ENCODE measurements at places on chromosomes 3 and 15.

DNA sequence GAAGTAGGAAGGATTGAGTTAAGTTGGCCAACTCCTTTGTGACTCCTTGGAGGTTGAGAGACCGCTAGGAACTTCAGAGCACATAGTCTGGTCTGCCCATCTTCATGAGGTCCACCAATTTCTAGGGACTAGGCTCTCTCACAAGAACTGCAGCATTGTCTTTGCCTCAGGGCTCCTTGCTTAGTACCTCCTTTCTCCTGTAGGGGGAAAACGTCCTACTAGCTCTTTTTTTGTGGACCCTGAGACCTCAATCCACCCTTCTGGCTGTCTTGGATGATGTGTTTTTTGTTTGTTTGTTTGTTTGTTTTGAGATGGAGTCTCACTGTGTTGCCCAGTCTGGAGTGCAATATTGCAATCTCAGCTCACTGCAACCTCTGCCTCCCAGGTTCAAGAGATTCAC, 21.6 kb downstream of the REC114 start:
- no peak for DNase-seq

GRCh38 chr3:101879102-101879501, 29.8 kb downstream of the NFKBIZ start:
- DNase-seq: no peak

GRCh38 chr3:64078966-64079365, 55.7 kb upstream of the PSMD6 start:
- no peak for DNase-seq

- no peak for DNase-seq
Measured at GRCh38 chr3:22441711-22442110, 690.7 kb upstream of the ZNF385D start.

DNA sequence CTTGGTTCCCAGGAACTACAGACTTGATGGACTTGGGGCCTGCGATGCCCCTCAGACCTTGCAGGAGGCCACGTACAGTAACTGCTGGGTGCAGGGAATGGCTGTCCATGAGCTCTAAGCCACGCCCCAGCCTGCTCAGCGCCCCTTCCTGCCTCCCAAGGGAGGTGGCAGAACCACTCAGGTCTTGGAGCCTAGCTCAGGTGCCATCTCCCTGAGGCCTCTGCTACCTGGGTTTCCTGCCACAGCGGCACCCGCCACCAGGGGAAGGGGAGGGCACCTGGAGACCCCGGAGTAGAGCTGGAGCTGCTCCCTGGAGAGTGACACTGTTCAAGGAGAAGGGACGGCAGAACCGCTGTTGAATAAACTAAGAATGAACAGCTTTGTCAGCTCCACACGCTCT, 77.8 kb upstream of the RPL32 start:
- DNase-seq: no peak

- DNase-seq: no peak
Measured at GRCh38 chr3:52128118-52128683, 26.0 kb downstream of the POC1A start.

DNA sequence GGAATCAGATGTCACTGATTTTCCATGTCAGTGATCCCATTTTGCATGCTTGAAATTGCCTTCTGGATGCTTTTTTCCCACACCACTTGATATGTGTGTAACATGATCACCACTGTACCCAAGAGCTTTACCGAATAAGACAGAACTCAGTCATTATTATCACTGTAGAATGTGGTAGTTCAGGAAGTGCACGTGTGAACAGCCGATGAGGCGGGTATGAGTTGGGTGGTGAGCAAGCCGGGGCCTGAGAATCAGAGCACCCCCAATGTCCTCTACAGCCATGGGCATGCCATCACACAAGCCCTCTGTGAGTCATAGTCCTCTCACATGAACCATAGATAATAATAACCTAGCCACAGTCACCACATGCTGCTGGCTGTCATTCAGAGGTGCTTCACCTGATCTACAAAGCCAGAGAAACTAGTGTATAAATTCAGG, 470.8 kb downstream of the SOX2 start:
- no peak for DNase-seq

DNA sequence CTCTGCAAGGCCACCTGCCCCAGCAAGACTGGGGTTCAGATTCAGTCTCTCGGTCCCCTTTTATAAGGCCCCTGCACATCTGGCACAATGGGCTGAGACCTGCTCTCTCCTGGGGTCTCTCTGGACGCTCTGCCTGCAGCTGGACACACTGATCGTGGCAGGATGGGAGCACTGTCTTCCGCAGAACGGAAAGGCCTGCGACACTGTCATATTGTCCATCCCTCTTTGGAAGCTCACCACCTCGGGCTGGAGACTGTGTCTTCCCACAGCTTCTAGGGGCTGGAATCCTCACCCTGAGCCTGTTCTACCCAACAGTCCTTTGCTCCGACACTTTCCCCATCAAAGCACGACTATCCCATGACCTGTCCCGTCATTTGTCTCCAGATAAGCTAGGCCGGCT, 11.5 kb upstream of the IGDCC4 start:
- DNase-seq: no peak

DNA sequence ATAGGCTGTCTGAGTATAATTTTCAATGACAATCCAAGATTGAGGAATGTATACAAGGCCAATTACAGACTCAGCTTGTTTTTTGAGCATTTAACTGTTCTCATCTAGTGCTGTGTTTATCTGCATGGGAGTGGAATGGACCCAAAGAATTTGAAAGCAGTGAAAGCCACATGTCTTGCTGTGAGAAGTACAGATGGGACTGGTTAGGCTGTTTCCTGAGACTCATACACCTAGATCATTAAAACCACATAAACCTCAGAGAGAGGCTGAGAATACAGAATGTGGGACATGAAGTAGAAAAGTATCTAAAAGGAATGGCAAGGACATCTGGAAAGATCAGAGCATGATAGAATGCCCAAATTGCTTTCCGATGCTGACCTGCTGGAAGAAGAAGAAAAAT, 224.6 kb downstream of the NLGN1 start:
- DNase-seq: no peak

- DNase-seq: no peak
Measured at GRCh38 chr3:19901337-19901736, 32.7 kb downstream of the EFHB start.

GRCh38 chr3:46878781-46879436, 1.4 kb downstream of the PTH1R start:
- no peak for DNase-seq

- DNase-seq: no peak
Measured at GRCh38 chr3:11199902-11200845, 45.9 kb downstream of the HRH1 start.

DNA sequence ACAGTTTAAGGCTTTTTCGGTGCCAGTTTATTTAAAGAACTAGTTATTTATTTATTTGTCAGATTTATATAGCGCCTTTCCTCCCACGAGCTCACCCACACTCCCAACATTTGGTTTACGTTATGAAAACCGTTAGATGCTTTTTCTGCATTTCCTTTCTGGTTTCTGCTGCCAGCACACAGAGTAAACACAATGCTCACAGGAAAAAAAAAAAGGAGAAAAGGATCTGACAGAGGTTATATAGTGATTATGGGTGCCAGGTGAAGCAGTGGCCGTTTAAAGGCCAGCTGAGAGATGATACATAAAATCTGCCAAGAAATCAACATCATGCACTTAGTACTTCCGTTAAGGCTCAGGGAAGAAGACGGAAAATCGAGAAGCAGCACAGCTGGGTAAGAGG, 37.9 kb downstream of the ETV5 start:
- DNase-seq: no peak

DNA sequence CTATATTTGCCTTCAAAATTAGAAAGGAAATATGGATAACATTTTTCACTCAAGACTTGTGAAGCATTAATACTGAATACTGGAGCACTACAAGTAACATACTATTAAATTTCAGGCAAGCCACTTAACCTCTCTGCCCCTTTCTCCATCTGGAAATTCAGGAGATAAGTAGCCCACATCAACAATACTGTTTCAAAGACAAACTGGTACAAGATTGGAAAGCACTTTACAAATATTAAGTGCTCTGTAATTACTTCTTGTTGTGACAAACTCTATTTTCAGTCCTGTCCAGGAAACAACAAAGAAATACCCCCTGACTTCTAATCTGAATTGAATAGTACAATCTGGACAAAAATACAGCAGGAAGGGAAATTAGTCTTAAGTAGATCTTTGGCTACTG, 49.3 kb downstream of the TMEM212 start:
- no peak for DNase-seq

DNA sequence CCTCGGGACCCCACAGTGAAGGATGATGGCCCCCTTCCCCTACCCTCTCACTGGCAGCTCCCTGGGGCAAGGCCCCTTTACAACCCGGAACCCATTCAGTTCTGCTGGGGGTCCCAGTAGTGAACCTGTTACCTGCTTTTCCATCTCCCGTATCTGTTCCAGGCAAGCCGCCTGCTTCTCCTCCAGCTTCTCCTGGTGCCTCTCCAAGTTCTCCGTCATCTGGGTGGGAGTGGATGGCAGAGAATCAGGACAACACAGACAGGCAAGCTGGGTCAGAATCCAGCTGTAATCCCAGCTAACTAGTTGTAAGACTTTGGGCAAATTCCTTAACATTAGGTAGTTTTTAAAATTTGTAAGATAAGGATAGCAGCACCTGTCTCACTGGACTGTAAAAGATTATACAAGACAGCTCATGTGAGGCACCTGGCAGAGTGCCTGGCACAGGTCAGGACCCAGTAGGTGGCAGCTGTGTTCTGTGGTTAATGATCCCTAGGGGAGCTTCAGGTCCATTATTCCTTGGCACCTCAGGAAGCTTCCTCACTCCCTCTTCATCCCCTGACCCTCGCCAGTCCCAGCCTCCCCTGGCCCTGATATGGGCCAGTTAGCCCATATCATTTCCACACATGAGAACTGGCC, 6.4 kb upstream of the ANKRD63 start:
- DNase-seq: no peak

- no peak for DNase-seq
Measured at GRCh38 chr3:160226026-160226907, 1.0 kb downstream of the C3orf80 start.

DNA sequence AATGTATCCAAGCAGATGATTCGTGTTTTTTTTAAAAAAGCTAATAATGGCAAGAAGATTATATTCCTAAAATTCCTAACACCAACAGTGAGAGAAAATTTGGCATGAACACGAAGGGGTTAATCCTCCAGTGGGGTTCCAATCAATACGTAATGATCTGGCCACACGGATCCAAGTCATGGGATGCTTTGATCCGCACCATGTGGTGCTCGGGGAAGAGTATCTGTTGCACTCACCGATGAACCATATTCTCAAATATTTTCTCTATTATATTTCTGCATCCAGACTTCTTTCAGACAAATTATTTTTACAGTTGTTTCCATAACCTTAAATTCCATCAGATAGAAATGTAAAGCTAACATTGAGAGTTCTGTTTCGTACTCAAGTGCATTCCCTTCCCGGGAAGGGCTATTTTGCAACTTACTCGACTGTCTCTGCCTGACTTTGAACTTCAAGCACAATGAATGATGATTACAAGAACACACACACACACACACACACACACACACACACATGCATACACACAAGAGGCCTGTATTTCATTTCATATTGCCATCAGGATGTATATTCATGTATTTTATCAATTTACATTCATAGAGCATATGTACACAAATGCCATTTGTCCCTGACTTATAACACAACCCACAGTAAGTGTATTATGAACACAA, 567.2 kb downstream of the FOXP1 start:
- DNase-seq: no peak

DNA sequence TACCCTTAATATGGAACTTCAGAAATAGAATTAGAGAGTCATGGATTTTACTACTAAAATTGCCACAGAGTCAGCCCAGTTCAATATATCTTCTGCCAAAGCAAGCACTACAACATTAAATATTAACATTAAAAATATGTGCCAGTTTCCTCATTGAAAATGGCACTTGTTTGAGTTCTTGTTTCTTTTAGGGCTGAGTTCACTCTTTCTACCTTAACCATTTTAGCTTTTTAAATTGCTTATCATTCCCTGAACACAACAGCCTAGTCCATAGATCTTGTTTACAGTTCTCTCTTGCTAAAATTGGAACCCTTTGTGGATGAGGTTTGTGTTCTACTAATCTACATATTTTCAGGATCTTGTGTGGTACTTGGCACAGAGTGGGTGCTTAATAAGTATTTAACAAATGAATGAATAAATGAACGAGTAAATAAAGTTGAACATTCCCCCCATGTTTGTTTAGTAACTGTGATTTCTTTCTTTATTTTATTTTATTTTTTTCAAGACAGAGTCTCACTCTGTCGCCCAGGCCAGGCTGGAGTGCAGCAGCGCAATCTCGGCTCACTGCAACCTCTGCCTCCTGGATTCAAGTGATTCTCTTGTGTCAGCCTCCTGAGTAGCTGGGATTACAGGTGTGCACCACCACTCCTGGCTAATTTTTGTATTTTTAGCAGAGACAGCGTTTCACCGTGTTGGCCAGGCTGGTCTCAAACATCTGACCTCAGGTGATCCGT, 46.0 kb upstream of the SLC7A14 start:
- DNase-seq: no peak

DNA sequence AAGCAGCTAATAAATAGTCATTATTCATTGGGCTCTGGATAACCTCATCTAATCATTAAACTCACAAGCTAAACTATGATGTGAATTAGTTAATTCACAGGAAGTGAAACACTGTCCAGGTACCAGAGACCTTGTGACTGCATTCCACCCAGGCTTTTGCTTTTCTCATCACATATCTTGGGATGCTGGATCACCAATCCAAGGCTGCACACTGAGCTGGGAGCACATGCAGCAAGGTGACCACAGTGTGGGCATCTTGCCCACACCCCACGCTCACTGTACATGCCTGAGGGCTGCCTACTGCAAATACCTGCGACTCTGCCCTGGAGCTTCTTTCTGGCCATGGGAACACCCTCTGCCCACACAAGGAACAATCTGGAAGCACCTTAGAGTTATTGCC, 40.6 kb upstream of the TNFAIP8L3 start:
- no peak for DNase-seq

DNA sequence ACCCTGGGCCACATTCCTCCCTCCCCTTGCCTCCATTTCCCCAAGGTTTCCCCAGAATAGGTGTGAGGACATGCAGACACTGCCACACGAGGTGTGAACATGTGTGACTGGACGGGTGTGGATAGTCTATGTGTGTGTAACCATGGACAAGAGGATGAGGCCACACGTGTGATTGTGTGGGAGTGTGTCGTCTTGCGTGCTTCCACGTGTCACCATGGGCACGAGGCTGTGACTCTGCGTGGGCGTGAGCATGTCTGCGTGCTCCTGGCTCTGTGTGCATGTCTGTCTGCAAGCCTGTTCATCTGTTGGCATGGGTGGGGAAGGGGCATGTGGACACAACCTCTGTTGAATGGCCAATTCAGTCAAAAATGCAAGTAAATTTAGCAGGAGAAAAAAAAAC, 6.2 kb upstream of the MYL3 start:
- no peak for DNase-seq
